T-helper 9 cell (primary cell): ENCODE measurements at places on chromosomes 6 and 20.

GRCh38 chr6:56970849-56971248, 15.9 kb downstream of the BEND6 start:
- no peak for DNase-seq

GRCh38 chr6:43776115-43776798, 6.2 kb downstream of the VEGFA start:
- no peak for DNase-seq

DNA sequence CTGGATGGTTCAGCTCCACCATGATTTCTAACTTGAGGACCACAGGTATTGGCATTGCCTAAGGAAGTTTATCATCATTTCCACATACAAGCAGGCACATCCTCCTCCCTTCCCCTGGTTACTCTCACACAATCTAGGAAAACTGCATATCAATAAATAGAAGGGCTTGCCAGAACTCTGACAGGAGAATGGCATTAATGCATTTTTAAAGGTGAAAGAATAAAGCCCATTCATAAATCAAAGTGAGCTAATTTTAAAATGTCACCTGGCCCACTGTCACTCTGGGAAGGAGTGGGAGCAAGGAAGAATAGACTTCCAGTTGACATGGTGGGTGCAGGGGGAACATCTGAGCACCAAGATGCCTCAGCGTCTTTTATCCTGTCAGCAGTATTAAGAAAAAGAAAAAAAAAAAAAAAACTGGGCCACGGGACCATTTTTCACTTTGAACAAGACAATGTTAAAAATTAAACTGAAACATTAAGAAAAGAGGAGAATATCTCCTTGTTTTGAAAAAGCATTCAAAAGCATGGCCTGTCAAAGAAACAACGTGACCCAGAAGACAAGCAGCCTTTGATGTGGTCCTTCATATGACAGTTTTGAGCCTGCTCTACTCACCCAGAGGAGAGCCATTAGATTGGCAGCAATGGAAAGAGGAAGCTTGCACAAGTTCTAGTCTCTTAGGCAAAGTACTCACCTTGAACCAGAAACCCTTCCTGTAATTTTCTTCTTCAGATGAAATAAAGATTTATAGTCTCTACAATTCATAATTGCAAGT, 39.3 kb upstream of the SMLR1 start:
- DNase-seq = no peak

DNA sequence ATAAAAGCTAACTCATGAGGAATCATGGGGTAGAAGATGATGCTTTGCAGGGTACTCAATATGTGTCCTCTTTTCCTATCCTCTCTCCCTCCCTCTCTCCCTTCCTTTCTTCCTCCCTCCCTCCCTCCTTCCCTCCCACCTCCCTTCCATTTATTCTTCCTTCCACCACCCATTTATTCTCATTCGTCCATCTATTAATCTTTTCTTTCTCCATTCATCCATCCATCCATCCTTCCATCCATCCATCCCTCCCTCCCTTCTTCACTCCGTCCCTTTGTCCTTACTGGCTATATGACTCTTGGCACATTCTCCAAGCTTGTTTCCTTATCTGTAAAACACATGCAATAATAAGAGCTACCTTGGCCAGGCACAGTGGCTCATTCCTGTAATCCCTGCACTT, 40.9 kb downstream of the ARHGAP40 start:
- no peak for DNase-seq
